ENCODE measurements at places on chromosomes 16 and 17.

GRCh38 chr16:15792563-15792971, 64.3 kb downstream of the MYH11 start:
- DNase-seq, result no peak

- DNase-seq, result no peak
Measured at GRCh38 chr16:86545954-86546637, 8.9 kb downstream of the MTHFSD start.

- no peak for DNase-seq
Measured at GRCh38 chr16:48591976-48592375, 18.0 kb downstream of the N4BP1 start.

DNA sequence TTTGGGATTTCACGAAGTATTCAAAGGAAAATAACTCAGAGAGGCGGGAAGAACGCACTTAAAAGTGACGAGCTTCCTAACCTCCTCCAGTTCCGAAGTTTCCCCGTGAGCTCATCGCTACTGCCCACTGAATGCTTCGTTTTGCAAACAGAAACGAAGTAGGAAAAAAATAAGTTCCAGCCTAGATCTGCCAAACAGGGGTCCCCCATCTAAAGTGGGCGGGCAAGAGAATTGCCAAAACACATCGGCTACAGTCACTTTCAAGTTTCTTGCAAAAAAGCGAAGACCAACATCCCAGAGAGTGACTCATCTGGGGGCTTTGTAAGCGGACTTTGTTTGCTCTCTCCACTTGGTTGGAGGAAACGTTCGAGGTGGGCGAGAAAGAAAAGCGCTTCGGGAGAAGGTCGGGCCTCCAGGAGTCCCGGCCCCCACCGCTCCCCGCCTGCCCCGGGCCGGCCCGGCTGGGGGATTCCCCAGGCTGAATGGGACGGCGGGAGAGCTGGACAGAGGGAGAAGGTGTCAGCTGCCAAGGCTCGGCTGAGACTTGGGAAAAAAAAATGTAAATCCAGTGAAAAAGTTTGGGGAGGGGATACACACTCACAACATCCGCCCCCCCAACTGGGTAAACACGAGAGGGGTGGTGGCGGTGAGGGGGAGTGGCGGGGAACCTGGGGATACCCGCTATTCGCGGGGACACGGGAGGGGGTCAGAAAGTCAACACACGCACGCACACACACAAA, 1.0 kb downstream of the VEZF1 start:
- no peak for DNase-seq

DNA sequence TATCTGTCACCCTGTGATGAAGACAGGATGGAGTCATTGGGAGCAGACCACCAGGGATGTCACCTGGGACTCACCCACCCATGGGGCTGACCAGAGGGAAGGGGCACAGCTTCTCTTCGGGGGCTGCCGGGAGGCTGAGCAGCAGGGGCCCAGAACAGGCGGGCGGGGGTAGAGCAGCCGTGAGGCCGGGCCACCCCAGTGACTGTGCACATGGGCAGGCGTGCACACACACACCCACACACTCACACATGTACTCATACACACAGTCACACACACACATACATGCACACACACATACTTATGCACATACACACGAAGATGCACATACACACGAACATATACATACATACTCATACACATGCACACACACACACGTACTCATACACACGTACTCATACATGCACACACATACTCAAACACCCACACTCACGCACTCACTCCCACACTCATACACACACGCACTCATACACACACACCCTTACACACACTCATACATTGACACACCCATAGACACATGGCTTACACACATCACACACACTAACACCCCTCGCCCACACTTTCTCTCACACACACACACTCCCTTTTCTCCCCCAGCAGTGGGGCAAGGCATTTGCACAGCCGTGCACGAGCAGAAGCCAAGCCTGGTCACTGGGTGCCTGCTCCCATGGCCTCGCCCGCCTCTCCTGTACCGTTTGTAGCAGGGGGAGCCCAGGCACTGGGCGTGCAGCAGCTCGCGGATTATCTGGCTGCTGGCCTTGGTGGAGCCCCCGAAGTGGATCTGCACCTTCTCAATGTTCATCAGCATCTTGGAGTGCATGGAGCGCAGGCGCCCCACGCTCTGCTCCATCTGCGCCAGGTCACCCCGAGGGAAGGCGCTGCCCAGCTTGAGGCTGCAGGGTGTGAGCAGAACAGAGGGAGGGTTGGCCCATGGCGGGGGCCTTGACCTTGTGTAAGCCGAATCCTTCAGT, 12.4 kb downstream of the UBALD2 start:
- DNase-seq, result no peak

- DNase-seq, result no peak
Measured at GRCh38 chr16:58727028-58727781, 6.9 kb downstream of the GOT2 start.

- no peak for DNase-seq
Measured at GRCh38 chr17:64069143-64069542, 48.7 kb upstream of the ICAM2 start.

All from cortex of kidney (tissue), 1 donor.